Esophagus squamous epithelium (tissue), 5 donors: ENCODE measurements at places on chromosomes 13 and 19. TPM values are rescaled to one million over a fixed set of nuclear protein-coding genes. Genes with fewer than 3 reads are reported as not detected.

ACER1 gene
- 8.1 TPM for total RNA-seq

ZGLP1 gene
- total RNA-seq = 1.5 TPM

VSTM2B gene
- not detected for total RNA-seq

RGL3 gene
- 0.22 TPM for total RNA-seq

SYT5 gene
- not detected for total RNA-seq
